ENCODE measurements at places on chromosomes 11 and 22.

DNA sequence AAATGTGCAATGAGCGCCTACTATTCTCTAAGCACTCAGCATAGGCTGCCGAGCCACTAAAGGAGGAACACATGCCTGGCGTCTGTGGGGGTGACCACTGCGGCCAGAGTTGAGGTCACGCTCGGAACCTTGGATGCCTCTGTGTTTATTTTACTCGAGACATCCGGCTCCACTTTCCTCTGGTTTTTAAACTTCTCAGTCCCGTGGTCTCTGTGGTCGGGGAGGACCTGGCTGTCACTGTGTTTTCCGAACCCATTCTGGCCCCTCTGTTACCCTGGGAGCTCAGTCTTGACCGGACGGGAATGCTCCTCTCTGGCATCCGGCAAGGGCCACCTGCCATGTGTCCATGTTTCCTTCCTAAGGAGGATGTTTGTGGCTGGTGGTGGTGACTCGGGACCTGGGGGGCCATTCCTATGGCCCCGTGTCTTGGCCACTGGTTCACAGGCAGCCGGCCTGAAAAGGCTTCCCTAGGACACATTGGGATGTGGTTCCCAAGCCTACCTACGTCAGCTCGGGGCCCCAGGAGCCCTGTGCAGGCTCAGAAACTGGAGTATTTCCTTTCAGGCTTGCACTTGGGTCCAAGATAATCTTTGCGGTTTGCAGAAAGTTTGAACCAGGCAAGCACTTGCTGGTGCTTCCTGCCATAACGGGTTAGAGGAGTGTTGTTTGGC, 46.7 kb upstream of the PARVG start:
- H3K36me3 ChIP-seq, result no peaks in the 10 kb centered on the region
- no peaks in the 10 kb centered on the region for H3K27me3 ChIP-seq
- no peak for DNase-seq
- H3K27ac ChIP-seq, result no peak overlapping the region
- no peak overlapping the region for H3K4me3 ChIP-seq

DNA sequence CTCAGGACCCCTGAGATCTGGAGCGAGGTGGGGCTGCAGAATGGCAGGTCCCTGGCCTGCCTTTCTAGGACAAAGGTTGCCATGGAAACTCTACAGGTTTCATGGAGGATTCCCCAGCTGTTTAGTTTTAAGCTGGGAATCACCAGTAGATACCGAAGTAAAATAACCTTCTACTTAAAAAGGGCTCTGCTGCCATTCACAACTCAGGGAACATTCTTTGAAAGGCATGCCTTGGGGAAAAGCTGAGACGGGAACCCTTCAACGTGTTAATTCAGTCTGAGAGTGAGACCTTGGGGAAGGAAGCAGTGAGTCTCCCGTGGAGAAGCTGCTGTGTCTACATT, 493.3 kb downstream of the BRD1 start:
- H3K36me3 ChIP-seq, result no peaks in the 10 kb centered on the region
- no peak for DNase-seq
- no peak overlapping the region for H3K27ac ChIP-seq
- no peaks in the 10 kb centered on the region for H3K4me1 ChIP-seq
- no peak overlapping the region for H3K4me3 ChIP-seq

DNA sequence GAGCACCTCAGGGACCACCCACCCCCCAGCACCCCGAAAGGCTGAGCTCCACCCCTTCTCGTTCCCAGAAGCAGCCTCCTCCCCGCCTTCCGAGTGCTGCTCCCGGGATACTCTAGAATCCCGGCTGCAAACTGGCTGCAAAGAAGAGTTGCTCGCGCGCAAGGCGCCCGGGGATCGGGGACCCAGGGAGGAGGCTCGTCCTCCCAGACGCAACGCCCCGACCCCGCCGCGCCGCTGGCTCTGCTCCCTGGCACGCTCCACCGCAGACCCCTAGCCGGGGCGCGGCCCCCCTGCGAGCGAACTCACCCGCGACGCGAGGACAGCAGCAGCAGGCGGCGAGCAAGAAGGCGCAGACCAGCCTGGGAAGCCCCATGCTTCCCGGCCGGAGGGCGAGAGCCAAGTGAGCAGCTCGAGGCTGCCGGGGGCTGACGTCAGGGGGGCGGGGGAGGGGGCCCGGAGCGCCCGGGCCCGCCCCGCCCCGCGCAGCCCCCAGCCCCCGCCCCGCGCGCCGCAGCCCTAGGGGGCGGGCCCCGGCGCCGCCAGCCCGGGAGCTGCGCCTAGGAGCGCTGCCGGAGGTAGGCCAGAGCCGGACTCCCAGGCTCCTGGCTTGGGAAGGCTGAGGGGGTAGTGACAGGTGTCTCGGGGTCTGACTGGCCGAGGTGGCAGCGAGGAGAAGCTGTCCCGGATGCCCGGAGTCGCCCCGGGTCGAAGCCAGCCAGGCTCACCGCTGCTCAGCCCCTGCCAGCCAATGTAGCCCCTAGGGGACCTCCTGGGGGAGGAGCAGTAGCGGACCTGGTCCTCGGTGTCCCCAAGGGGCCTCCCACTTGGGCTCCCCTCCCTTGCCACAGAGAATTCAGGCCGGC, at the start of gene MCAM:
Gene MCAM (minus strand): TSS at position 402 of the 863 bp plus-strand sequence. CDS start 29 bp downstream, at position 373.
- H3K4me1 ChIP-seq, result peaks cover 31% of the 10 kb centered on the region
- peak within 1 kb of the TSS; percentile 34 for H3K27ac ChIP-seq
- peak within 1 kb of the TSS; percentile 67 for H3K4me3 ChIP-seq
- no peaks in the 10 kb centered on the region for H3K36me3 ChIP-seq
- DNase-seq, result peak; percentile 65

DNA sequence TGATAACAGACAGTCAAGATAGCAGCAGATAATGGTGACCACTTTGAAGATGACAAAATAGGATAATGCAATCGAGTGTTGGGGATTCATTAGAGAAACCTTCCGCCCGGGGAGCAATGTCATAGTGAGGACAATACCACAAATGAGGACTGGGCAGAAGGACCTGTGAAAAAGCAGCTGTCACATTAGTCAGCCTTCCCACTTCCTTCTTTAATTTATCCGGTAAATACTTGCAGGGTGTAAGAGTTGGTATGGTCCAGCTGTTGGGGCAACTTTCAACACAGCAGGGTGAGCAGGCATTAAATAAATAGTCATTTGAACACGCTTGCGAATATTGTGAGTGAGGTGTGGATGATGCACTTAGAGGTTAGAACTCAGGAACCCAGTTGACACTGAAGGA, 132.5 kb upstream of the KIRREL3 start:
- no peak overlapping the region for H3K27ac ChIP-seq
- H3K4me1 ChIP-seq, result no peaks in the 10 kb centered on the region
- DNase-seq, result no peak
- H3K4me3 ChIP-seq, result no peak overlapping the region

GRCh38 chr11:127993788-127994187, 593.6 kb downstream of the ETS1 start:
- H3K27ac ChIP-seq, result no peak overlapping the region
- H3K4me3 ChIP-seq, result no peak overlapping the region
- H3K27me3 ChIP-seq, result no peaks in the 10 kb centered on the region
- peaks cover 12% of the 10 kb centered on the region for H3K4me1 ChIP-seq
- no peaks in the 10 kb centered on the region for H3K36me3 ChIP-seq
- DNase-seq, result no peak

GRCh38 chr11:6354651-6355485, 34.6 kb upstream of the CAVIN3 start:
- DNase-seq, result no peak
- peak overlapping the region; percentile 47 for H3K27ac ChIP-seq
- H3K36me3 ChIP-seq, result no peaks in the 10 kb centered on the region
- peaks cover 5% of the 10 kb centered on the region for H3K4me1 ChIP-seq
- no peak overlapping the region for H3K4me3 ChIP-seq
- no peaks in the 10 kb centered on the region for H3K27me3 ChIP-seq

GRCh38 chr22:49460592-49461281, 366.9 kb downstream of the BRD1 start:
- H3K36me3 ChIP-seq, result no peaks in the 10 kb centered on the region
- peaks cover 3% of the 10 kb centered on the region for H3K27me3 ChIP-seq
- H3K4me3 ChIP-seq, result no peak overlapping the region
- no peak for DNase-seq
- H3K4me1 ChIP-seq, result no peaks in the 10 kb centered on the region
- H3K27ac ChIP-seq, result no peak overlapping the region

DNA sequence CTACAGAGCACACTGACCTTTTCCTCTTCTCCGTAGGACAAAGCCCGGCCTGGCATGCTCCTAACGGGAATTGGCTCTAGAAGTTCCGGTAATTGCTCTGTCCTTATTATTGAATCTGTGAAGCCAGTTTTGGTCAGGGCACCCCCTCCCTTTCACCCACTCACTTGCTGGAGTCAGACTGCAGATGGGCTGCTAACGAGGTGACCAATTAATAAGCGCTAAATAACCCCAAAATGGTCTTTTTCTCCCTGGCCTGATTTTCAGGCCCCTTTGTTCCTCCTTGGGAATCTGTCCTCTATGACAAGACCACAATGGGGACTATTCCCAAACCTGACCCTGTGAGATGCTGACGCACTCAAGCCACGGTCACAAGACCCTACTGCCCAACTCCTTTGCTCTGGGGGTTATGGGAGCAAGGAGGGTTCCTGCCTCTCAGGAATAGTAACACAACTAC, 610.0 kb upstream of the CADM1 start:
- no peaks in the 10 kb centered on the region for H3K36me3 ChIP-seq
- no peak for DNase-seq

- H3K27ac ChIP-seq, result no peak overlapping the region
- H3K4me3 ChIP-seq, result no peak overlapping the region
- peaks cover 54% of the 10 kb centered on the region for H3K27me3 ChIP-seq
- H3K36me3 ChIP-seq, result no peaks in the 10 kb centered on the region
- H3K4me1 ChIP-seq, result no peaks in the 10 kb centered on the region
- no peak for DNase-seq
These were observed 987 bp upstream of the GRIK4 start for GRCh38 chr11:120510406-120511115.

GRCh38 chr11:46601129-46601528, 7.3 kb upstream of the AMBRA1 start:
- H3K4me3 ChIP-seq, result no peak overlapping the region
- no peaks in the 10 kb centered on the region for H3K4me1 ChIP-seq
- no peaks in the 10 kb centered on the region for H3K27me3 ChIP-seq
- DNase-seq, result no peak
- H3K36me3 ChIP-seq, result no peaks in the 10 kb centered on the region
- H3K27ac ChIP-seq, result no peak overlapping the region

DNA sequence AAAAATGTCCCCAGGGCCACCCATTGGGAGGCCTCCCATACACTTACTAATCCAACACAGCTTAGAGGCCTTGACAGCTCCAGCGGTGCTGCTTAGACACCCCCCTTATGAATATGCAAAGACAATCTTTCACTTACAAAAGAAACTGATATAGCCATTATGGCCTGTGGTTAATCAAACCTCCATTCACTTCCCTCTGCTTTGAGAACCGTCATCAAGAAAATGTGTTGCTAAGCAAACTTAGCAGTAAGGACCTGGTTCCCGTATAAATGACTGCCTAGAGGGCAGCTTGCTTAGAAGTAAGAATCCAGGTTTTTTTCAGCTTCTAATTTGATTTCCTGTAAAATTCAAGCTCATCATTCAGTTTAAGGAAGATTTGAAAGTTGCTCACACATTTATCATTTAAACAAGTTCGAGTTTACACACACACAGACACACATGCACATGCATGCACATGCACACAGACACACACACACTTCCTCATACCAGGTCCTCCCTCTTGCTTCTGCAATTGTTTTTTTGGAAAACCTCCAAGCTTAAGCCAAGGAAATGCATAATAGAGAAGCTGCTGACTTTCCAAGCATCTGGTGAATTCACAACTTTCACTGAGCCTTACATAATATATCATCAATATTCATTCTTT, 137.7 kb upstream of the BLID start:
- DNase-seq, result peak; percentile 12
- H3K4me1 ChIP-seq, result no peaks in the 10 kb centered on the region
- H3K27ac ChIP-seq, result no peak overlapping the region

DNA sequence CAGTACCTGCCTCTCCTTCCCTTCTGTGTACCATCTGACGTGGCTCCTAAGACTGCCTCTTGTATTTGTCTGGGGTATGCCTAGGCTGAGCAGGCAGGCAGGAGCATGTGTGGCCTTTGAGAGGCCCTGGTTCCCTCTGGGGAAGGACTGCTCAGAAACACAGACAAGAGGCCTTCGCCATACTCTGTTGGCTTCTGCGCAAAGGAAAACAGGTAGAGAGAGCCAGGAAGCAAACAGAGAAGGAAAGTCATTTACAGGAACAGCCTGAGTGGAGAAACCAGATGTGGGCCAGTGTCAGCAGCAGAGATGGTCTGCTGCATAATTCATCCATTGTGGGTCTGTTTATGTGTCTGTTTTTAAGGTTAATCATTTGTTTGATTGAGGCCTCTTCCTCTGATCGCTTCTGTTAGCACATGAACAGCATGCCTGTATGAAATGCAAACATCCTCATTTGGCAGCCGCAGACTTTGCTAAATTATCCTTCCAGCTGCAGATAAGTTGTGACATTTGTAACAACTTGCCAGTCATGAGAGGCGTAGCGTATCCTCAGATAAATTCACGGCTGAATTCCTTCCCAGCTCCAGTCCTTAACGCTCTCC, 119.4 kb downstream of the GALNT18 start:
- no peaks in the 10 kb centered on the region for H3K36me3 ChIP-seq
- peaks cover 19% of the 10 kb centered on the region for H3K4me1 ChIP-seq
- H3K4me3 ChIP-seq, result no peak overlapping the region
- no peaks in the 10 kb centered on the region for H3K27me3 ChIP-seq
- DNase-seq, result peak; percentile 19

DNA sequence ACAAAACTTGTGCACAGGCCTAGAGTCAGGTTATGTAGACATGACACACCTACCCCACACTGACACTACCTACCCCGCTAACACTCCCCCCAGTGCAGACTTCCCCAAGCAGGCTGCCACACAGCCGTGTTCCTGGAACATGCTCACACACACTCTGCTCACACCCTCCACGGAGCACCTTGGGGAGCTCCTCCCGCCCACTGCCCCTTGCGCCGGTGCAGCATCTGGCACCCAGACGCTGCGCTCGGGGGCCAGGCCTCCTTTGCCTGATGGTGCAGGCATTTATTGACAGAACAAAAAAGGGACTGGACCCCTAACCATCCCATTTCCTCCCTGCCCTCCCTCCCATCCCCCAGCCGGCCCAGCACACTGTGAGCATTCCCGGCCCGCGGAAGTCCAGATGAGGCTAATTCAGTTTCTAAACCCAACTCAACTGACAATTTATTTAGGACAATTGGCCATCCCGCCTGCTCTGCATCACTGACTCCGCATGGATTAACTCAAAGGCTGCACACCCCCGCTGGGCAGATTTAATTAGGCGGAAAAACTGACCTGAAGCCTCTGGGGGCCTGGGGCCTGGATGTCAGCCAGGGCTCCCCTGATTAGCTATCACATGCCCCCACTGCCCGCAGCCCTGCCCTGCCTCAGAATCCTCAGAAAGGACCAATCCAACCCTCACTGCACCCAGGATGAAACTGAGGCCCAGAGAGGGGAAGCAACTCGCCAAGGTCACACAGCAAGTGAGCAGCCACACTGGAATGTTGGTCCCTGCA, 30.1 kb downstream of the KCNC1 start:
- DNase-seq, result no peak
- H3K27me3 ChIP-seq, result no peaks in the 10 kb centered on the region
- no peaks in the 10 kb centered on the region for H3K36me3 ChIP-seq
- no peak overlapping the region for H3K4me3 ChIP-seq

GRCh38 chr11:33259869-33260268, 2.7 kb downstream of the HIPK3 start:
- H3K27ac ChIP-seq, result peak overlapping the region; percentile 100
- no peak for DNase-seq
- no peaks in the 10 kb centered on the region for H3K36me3 ChIP-seq
